Midbrain (tissue), 1 donor: ENCODE measurements at places on chromosomes 5 and 9.
A peak's percentile ranks its signal among the peaks of the same experiment; 100 is the strongest.

DNA sequence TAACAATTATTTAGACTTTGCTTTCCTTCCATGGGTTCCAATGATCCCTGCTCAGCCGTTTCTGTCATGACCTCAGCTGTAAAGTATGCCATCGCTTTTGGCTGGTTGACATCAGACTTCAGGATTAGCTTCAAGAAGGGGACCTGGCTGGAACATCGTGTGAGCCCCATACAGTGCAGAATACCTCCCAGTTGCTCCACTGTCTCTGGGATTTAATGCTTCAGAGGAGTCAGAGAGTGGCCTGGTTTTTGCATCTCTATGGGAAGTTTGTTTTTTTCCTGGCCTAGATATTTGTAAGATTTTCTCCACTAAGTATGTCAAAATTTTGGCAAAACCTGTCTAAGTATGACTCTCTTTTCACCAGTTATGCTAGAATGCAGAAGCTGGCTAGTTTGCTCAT, 216.9 kb downstream of the GABBR2 start:
- no peak for DNase-seq

DNA sequence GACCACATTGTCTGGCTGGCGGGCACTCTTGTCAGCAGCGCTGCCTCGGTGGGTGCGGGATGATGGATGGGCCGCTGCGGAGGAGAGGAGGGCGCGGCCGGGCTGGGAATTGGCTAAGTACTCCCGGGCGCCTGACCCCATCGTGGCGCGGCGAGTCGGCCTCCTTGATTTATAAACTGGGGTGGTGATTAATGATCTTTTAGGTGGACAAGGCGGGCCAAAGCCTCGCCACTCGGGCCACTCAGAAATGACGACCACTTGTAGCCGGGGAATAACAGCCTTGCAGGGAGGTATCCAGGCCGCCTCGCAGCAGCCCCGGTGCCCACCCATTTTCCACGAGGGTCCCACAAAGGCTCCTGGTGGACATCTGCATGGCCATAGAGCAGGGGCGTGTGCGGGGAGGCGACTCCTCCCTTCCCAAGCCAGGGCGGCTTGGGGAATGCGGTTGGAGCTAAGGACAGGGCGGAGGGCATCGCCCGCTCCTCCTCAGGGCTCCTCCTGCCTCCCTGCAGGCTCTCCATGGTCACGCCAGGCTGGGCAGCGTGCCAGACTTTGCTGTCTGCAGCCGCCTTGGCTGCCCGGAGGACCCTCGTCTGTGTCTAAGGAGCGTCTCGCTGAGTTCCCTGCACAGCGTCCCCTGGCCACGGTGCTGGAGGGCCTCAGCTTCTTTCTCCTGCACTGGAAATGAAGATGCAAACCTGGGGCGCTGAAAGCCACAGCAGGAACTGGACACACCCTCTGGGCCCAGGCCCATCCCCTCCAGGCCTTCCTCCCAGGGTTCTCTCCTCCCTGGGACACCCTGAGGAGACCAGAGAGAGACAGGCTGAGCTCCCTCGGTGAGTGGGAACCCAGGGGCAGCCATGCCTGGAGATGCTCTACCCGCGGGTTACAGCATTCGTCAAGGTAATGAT, 287.4 kb upstream of the IRX4 start:
- no peak for DNase-seq

- no peak for DNase-seq
These were observed 2031.8 kb upstream of the CDH6 start for GRCh38 chr5:29161399-29162291.

DNA sequence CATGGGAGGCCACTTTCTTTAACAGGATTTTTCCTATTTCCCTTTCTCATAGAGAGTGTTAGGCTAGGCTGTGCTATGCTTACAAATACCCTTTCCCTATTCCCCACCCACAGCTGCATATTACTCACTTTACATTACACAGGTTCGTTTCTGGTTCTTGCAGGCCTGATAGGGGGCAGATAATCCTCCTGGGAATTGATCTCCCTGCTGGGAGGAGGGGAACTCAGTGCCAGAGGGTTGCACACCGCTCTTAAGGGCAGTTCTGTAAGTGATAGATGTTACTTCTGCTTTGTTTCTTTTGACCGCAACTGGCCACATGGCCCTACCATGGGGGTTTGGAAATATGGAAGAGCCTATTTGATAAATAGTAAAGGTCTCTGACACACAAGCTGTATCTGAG, 54.0 kb upstream of the NTRK2 start:
- DNase-seq: no peak

- no peak for DNase-seq
These were observed 187.4 kb downstream of the RFK start for GRCh38 chr9:76206821-76207220.

DNA sequence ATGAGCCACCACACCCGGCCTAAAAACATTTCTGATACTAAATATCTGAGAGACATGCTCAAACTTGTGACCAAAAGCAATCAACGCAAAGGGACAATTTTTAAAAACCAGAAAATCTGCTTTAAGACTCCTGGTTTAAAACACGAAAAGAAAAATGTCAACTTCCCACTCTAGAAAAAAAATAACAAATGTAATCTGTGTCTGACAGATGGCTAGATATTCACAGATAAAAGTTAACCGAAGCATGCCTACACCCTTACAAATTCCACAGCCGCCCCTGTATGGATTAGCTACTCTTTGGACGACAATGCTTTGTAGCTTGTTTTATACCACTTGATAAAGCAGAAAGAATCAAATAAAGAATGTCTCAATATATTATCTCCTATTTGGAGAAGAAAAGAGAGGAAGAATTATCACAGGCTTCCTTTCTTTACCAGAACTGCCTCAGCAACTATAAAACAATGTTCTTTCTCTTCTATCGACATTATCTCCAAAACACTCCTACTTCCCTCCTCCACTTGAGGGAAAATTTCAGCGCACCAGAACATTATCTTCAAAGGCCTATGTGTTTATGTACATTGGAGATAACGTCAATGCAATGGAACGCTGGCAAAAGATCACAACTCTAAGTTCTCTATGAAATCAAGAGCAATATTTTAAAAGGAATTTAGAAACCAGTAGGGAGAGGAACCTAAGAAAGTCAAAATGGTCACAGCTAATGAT, 26.2 kb downstream of the CEMIP2 start:
- DNase-seq: no peak

DNA sequence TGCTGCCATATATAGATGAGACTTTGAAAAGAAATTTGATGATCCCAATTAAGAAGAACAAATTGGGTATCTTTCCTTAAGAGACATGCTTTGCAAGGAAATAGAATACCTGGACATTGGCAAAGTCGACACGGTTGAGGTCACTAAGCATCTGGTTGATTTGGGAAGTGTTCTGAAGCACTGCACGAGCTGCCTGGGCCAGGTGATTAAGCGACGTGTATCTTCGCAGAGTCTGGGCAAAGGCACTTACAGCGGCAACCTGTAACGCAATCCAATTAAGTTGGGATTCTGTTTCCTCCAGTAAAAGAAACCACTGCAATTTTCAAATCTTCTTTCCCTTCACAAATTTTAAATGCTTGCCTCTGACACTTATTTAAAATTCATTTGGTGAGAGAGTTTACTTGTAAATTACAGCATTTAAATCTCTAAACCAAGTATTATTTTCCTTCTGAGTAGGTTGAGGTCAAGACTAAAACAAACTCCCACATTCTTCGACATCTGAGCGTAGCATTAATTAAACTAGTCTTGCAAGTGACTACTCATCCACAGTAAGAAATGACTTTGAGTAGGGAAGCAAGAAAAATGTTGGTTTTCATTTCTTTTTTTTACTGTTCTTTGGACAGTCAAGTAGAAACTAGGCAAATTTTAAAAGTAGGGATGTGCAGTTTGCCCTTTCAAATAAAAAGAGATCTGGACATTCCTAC, 262.8 kb downstream of the RFX3 start:
- DNase-seq: no peak

GRCh38 chr5:96936431-96937320, 796 bp downstream of the LNPEP start:
- peak; percentile 54 for DNase-seq

DNA sequence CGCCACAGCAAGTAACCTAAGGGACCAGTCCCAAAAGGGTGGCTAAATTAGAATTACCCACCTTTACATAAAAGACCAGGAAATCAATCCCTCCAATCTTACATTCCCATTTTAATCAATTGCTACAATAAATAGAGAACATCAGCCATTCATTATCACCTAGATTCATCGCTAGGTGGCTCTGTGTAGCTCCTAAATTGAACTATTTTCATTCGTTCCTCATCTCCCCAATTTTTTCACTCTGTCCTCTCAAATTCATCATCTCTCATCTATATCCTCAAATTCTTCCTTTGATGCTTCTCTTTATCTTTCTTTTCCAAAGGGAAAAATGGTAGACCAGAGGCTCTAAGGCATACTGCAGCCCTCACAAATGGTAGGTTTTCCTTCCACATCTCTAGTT, 108.2 kb upstream of the TNC start:
- no peak for DNase-seq

- no peak for DNase-seq
These were observed 17.3 kb upstream of the MED10 start for GRCh38 chr5:6395621-6396020.

DNA sequence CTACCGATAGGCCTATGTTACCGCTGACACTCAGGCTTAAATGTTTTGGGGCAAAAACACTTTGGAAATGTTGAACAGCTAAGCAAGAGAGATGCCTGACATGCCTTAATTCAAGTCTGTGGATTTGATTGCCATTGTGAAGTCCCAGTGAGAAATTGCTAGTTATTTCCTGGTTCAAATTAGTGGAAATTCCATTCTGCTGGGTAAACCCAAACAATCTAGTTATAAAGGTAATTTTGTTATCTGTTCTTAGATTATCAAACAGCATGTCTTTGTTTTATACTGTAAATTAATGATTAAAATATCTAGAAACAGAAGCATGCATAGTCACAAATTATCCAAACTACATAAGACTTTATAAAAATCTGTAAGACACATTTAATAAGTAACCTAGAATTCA, 96.6 kb downstream of the PJA2 start:
- DNase-seq: no peak

- no peak for DNase-seq
These were observed 102.3 kb downstream of the KIAA0825 start for GRCh38 chr5:94516148-94516547.

DNA sequence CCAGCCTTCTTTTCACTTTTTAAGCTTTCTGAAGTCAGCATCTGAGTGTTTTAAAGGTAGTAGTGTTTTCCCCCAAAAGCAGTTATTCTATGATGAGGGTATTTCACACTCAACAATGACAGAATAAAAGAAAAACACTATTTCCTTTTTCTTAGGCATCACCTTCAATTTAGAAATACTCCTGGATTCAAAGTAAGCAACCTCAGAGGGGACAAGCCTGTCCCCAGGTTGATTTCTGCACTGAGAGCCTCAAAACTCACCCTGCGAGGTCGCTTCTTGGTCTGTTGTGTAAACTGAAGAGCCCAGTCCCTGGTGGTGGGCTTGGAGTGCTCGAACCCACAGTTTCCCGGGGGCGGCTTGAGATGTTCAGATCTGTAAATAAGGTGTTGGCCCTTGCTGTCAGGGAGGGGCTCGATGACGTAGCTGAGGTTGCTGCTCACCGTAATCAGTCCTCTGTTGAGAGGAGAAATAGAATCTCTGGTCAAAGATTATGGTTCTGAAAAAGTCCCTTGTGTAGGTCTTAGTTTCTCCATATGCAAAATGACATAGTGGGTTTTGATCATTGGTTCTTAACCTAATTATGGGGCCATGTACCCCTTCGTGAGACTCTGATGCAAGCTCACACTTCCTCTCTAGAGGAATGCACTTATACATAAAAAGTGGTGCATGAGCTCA, 55.9 kb downstream of the ADAM19 start:
- no peak for DNase-seq

GRCh38 chr5:59597690-59598546, 295.6 kb downstream of the PDE4D start:
- no peak for DNase-seq

DNA sequence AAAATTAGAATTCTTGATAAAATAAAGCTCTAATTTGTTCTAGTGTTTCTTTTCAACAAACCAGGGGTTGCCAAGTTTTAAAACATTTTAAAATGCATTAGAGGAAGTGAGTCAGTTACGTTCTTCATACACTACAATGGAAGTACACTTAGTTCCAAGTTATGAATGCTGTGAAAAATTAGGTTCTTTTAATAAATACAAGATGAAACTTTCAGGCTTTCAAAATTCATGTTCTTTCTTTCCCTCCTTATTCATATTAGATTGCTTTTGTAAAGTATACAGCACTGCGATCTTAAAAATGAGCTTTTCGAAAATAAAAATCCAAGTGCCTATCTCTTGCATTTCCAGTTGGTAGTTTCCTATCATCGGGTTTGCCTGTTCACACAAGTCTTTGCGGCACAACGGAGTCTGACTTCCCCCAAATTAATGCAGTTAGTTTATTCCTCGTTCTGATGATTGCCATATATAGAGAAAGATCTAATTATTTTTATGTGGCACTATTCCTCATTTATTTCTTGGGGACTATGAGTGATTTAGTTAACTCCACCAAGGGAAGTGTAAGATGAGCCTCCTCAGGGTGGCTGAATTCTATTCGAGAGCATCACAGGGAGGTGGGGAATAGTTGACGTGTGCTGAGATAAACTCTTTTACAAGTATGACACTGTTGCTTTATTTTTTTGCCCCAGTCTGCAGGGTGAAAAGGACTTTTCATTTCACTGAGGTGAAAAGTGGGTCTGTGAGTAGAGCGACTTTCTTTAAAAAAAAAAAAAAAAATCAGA, 238.2 kb downstream of the CD180 start:
- DNase-seq: peak; percentile 63

DNA sequence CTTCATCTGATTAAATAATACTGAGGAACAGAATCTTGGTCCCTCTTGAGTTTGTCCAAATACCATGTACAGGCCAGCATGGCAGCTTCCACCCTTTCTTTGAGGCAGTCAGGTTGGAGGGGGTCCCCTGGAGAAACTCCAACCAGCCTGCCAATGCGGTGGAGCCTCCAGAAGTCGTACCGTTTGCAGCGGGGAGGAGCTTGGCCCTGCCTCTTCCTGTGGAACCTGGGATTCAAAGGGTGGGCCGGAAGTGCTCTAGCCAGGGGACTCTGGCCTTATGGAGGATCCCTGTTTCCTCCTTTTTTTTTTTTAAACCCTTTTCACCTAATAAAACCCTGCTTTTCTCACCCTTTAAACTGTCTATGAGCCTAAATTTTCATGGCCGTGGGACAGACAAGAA, 216.3 kb upstream of the ZNF608 start:
- no peak for DNase-seq

GRCh38 chr9:91253488-91253887, 108.2 kb downstream of the AUH start:
- DNase-seq: no peak

DNA sequence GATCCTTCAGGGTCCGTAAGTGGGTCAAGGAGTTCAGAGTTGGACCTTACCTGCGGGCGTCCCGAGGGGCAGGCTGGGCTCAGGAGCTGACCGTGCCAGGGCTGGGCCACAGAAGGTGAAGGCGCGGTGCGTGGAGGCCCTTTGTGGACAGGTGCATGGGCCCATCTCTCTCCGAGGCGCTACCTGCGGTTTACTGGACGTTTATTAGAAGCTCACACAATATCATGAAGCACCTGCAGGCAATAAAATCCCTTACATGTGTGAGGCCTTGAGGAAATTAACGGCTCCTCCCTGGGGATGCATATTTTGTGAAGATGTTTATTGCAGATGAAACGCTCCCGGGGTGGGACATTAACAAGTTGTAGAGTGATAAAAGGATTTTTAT, 79.8 kb upstream of the LMX1B start:
- no peak for DNase-seq

GRCh38 chr5:80116465-80116864, 81.3 kb downstream of the THBS4 start:
- no peak for DNase-seq

- no peak for DNase-seq
These were observed 15.2 kb upstream of the LHX3 start for GRCh38 chr9:136220017-136220729.
